Suppressor macrophage (primary cell): ENCODE measurements at places on chromosomes 1 and 21.

DNA sequence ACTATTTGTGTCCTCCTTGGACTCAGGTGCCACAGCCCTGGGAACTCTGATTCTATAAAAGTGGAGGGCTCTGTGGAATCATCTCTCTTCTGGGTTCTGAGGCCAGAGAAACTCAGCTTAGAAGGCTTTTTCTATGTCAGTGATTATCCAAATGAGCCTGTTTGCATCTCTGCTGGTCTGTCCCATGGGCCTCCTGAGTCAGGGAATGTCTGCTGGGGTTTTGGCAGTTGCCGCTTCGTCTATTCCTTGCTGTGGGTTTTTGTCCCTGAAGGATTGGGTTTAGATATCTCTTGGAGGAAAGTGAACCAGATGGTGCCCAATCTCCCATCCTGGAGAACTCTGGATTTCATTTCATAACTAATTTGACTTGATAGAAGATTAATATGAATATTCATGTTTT lies 297.6 kb downstream of the HHAT start:
- DNase-seq, result no peak

GRCh38 chr1:31412732-31413404 lies at the start of gene SERINC2:
Gene SERINC2, plus strand, starts transcription at chr1:31413213. Its CDS starts 53 bp downstream, at chr1:31413266.
- no peak for DNase-seq

DNA sequence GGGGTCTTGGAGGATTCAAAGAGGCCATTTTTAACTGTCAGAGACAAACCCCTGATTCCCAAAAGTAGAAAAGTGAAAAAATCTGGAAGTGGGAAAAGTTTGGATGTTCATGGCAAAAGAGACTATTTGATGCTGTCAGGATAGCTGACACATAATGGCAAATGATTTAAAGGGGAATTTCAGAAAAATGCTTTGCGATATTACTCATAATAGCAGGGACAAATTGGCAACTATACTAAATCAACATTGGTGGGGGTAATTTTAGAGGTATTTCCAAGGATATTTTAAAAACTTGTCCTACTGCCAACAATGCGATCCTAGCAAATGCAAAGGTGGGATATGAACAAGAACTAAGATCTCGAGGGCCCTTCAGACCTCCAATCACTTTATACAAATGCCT lies 5.3 kb upstream of the GSTM4 start:
- DNase-seq, result no peak

- no peak for DNase-seq
Measured at GRCh38 chr1:226749467-226749866, 10.4 kb upstream of the ITPKB start.

DNA sequence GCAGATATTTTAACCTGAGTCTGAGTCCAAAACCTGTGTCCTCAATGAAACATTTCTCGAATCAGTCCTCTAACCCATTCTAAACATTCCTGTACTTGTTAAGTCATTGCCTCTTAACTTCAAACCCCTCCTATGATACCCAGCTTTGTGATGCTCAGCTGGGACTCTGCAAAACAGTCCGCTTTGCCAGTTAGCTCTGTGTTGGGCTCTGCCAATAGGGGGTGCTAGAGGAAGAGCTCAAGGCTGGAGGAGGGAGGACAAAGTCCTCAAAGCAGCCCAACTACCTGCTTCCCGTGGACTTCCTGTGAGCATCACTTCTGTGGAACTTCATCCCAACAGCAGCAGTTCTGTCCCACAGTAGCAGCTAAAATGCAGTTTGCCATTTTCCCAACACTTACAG lies 38.1 kb upstream of the SYT14 start:
- peak; percentile 22 for DNase-seq

- no peak for DNase-seq
Measured at GRCh38 chr1:106924360-106924759, 132.1 kb upstream of the PRMT6 start.

DNA sequence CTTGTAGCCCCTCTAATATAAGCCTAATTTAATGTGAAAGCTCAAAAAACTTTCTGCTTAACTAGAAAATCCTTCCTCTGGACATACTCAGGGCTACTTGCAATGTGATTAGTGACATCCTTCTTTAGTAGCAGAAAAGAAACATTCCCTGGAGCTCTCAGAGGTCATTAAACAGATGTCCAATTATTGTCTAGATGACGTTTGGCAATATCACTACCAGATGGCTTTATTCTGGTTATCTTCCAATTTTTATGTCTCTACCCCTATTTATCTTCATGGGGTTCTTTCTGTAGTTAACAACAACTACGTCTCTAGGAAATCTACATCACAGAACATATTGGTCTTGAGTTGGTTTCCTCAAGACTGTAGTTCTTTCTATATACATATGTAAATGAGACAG lies 44.2 kb downstream of the CTH start:
- no peak for DNase-seq

DNA sequence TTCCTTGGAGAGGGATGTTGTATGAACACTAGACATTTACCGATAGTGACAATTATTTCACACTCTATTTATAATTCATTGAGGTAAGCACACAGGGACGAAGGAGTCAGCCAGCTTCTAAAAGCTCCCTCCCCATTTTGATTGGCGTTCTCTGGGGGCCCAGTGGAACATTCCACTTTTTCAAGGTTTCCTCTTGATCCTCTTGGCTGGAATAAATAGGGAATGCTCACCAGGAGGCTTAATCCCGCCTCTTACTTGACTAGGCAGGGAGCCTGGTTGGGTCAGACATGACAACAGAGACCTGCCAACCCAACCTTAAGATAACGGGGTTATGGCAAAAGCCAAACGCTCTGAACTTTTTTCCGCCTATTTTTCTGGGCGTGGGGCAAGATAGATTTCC lies 974 bp downstream of the ACTN2 start:
- DNase-seq, result no peak

DNA sequence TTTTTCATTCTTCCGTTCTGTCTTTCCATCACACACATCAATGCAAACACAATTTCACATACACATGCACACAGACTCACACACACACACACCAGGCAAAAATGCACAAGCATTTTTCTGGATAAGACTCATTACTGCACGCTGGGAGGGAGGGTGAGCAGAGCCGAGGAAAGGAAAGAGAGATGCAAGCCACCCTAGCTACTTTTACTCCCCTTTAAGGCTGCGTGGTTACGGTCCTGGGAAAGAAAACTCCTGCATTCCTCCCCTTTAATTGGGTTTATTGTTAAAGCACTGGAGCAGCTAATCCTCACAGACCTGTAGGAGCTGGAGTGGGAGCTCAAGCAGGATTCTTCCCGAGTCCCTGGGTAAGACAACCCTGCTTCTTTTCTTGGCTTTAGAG lies at the start of gene CAMK1G:
CAMK1G (plus strand) TSS at position 307 of the 400 bp plus-strand sequence. CDS start 11,270 bp downstream, outside the sequence.
- DNase-seq, result no peak

GRCh38 chr21:43611598-43612369 lies 47.5 kb downstream of the HSF2BP start:
- peak; percentile 80 for DNase-seq

DNA sequence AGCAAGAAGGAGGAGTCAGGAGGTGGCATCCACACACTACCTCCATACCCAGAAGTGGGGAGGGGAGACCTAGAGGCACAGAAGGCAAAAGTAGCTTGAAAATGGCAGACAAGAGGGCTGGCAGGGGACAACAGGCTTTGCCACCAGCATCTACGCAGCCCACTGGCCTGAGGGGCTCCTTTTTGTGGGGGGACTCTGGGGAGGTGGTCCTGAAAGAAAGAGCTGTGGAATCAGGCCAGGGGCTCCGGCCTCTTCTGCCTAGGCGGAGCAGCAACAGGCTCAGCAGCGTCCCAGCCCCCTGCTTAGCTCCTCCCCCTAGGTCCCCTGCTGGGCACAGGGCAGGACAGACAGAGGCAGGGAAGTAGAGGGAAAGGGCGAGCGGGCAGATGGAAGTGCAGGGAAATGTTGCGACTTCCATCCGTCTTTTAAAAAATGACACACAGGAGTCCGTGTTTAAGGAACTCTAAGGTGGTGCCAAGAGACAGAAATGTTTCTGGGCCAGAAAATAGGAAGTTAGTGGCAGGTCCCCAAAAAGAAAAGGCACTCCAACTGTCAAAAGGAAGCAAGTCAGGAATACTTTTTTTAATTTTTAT lies 10.0 kb upstream of the LEFTY2 start:
- DNase-seq, result peak; percentile 50
